ENCODE measurements at places on chromosomes 1 and 21.

- DNase-seq: no peak
Measured at GRCh38 chr1:179129702-179130473, 48.0 kb downstream of the TOR3A start.

GRCh38 chr1:44401256-44402228, 3.5 kb upstream of the RNF220 start:
- DNase-seq: no peak

DNA sequence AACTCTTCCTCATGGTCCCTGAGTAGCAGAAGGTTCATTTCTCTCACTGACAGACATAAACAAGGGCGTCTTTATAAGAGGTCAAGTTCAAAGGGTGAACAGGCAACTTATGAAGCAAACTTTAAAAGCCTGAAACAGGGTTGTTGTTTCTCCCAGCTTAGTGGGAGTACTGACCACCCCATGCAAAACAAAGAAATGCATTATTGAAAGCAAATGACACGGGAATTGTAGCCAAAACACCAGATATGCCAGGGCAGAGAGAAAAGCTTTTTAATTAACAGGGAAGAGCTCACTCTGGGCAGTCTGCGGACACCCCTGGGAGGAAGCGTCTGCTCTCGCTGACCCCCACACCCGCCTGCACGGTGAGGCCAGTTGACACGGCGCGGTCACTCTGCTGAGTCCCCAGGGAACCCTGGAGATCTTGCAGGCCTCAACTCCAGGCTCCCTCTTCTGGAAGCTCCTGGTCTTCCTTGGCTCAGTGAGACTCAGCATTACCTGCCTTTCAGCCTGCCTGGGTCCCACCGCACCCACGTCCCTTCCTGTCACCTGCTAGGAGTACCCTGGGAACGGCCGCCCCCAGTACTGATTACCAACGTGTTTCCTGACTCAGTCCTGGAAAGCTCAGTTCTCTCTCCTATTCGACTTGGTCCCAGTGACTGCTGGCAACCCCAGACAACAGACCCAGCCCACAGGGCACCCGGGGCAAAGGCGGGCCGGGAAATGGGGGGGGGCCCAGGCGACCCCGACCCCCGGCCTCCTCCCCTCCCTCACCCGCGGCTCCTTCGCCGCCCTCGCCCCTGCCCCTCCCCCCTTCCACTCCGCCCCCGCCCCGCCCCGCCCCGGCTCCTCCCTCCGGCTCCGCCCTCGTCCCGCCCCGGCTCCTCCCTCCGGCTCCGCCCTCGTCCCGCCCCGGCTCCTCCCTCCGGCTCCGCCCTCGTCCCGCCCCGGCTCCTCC, 972 bp downstream of the CFAP410 start:
- peak; percentile 29 for DNase-seq

- no peak for DNase-seq
Measured at GRCh38 chr1:21756393-21757089, 26.4 kb downstream of the USP48 start.

DNA sequence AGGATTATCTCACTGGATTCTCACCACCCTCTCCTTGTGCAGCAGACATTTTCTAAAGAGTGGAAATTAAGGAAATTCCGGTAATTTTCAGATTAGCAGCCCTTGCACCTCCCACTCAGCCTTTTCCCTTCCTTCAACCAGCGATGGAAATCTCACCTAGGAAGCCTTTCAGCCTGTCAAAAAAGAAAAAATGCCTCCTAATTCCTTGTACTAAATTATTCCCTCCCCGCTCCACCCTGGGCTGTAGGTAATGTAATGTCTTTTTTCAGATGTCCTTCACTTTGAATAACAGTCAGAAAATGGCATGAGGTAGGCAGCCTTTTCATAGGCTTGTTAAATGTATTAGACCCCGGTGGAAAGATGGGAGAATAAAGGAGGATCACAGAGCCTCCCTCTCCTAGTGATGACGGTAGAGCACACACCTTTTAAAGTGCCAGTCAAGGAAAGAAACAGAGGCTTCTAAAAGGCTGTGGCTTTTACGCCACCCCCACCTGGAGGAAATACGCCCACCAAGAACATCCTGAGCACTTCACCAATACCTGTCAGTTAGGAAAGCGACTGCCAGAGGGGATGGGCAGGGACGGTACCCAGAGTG, 62.8 kb upstream of the NEK2 start:
- no peak for DNase-seq

DNA sequence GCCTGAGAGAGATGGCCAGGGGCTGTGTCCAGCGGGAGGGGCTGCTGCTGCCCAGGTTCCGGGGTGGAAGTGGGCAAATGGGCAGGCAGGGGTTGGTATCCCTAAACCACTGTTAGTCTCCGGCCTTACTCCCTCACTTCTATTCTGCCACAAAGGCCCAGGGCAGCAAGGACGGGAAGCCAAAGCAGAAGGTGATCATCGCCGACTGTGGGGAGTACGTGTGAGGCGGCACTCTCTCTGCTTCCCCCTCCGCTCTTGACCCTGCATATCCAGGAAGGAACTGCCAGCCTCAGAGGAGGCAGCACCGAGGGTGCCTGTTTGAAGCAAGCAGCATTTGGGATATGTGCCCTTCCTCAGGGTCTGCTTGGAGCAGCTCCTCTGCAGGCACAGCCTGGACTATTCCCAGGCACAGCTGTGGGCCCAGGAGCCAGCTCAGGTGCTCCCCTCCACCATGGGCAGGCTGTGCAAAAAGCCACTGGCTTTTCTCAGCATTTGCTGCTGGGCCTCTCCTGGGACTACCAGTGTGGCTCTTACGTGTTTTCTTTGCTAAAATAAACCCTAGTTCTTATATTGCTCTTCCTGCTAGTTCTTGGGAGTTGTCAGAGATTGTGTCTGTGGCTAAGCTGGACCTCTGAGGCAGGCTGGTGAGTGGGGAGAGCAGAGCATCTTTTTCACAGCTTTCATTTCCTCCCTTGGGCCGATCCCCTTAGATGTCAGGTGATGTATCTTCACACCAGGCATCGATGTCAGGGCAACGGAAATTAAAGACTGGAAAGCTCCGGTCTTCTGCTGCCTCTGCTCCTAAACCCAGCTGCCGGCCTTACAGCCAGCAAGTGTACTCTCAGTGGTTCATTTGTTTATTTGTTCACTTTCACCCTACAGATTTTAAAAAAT, 14.7 kb downstream of the PPIE start:
- DNase-seq: no peak

DNA sequence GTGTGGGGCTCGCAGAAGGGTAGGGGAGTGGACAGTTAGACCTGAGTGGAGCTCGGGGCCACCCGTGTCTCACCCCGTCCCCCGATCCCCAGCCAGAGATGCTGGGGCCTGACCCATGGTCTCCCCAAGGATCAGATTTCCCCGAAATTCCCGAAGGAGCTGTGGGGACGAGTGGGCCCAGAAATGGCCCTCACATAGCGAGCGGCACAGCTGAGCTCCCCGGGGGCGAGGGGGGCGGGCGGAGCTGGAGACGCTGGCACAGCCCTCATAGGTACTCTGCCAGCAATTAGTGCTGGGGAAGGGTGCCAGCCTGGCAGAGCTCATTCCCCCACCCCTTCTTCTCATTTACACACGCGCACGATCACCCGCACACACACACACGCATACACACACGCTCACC, 9.2 kb downstream of the CASZ1 start:
- no peak for DNase-seq

GRCh38 chr1:177790566-177790965, 179.3 kb downstream of the SEC16B start:
- no peak for DNase-seq

- no peak for DNase-seq
Measured at GRCh38 chr1:36913484-36914060, 120.7 kb downstream of the GRIK3 start.

- no peak for DNase-seq
Measured at GRCh38 chr1:85134583-85135391, 66.0 kb downstream of the SYDE2 start.

GRCh38 chr1:100879422-100879821, 15.2 kb downstream of the EXTL2 start:
- no peak for DNase-seq

GRCh38 chr1:78003070-78003746, 1.5 kb upstream of the DNAJB4 start:
- DNase-seq: no peak

- no peak for DNase-seq
Measured at GRCh38 chr1:167776151-167776550, 54.4 kb downstream of the MPZL1 start.

DNA sequence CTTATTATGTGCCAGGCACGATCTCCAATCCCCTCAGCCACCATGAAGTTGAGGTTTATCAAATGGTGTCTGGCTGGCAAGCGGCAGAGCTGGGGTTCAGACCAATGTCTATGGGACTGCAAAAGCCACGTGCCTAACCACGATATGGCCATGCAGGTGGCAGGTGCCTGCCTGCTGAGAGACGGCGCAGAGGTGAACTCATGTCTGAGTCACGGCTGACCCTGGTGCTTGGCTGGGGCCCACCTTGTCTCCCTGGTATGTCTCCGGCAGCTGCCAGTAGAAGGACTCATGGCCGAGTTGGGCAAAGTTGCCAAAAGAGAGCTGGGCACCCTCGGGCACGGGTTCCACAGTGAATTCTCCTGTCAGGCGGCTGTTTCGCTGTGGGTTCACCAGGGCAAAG, 59.9 kb downstream of the LDLRAD2 start:
- DNase-seq: no peak

GRCh38 chr1:203993256-203993655, 79.7 kb upstream of the SOX13 start:
- no peak for DNase-seq

DNA sequence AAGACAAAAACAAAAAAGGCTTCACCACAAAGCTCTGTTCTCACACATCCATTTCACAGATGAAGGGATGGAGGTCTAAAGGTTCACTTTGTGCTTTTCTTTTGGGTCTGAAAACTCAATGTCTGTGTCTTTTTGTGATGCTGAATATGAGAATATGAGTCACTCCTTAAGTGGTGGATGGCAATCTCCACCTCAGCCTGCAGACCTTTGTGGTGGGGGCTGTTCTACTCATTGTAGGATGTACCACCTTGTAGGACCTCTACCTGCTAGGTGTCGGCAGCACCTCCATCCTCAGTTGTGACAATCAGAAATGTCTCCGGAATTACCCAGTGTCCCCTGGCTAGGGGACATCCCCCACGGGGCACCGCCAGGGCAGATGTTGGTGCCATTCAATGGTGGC, 42.8 kb downstream of the UBASH3A start:
- DNase-seq: no peak

DNA sequence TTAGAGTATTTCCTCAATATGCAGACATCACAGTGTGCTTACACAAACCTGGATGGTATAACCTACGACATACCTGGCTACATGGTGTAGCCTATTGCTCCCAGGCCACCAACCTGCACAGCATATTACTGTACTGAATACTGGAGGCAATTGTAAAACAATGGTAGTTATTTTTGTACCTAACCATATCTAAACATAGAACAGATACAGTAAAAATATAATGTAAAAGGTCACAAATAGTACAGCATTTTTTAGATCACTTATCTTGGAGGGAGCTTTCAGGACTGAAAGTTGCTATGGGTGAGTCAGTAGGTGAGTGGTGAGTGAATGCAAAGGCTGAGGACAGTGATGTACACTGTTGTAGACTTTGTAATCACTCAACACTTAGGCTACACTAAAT, 492.3 kb downstream of the MRPL39 start:
- no peak for DNase-seq

DNA sequence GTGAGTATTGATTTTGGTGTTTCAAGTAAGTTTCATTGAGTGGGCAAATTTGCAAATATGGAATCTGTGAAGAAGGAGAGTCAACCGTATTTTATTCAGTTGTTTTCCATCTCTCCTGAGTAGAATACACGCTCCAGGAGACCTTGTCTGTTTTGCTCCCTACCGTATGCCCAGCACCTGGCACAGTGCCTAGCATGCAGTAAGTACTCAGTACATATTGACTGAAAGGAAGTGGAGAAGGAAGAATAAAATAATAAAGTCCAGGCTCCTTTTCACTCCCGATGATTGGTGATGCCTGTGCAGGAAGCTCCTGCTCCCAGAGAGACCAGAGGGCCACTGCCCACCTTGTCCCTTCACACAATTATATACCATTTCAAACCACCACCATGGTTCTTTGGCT, 59.4 kb upstream of the NEK2 start:
- no peak for DNase-seq

DNA sequence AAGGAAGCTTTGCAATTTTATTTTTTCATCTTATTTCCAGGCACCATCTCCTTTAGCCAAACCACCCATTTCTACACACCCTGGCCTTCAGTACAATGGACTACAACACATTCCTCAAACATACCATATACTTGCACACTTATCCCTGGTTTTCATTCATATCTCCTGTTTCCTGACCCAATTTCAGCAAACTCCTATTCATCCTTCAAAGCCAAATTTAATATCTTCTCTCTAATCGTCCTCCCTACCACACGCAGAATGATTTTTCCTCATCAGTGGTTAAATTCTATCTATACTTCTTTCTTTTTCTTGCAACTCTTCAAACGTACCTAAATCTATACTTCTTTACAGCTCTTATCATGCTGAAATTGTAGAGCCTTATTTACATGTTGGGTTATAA, 2.9 kb downstream of the DENND2C start:
- no peak for DNase-seq

DNA sequence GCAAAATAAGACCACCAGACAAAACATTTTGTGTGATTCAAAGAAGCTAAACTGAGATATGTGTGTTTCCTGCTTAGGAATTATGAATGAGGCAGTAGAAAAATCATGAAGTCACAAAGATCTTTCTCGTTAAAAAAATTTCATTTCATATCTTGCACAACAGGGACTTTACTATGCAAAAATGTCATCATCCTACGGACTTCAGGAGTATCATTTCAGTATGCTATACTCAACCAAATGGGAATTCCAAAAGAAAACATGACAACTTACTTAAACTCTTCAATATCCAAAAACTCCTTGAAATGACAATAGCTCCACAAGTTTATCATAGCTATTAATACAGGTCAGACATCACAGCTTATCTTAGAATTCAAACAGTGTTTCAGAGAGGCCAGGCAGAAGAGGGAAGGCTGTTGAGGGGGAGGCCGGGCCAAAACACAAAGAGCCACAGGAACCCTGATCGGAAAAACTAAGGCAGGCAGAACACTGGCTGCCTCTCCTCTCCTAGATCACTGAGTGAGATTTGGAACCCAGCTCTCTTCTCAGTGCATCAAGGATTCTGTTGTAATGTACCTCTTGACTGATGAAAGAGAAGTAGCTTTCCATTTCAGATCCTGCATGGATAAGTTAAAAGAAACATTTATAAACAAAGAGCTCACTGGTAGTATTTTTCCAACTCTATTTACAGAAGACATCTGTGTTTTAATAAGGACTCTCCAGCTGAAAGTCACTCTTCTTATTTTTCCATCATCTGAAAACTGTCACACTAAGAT, 66.9 kb downstream of the TESK2 start:
- DNase-seq: no peak

GRCh38 chr21:46674430-46675007, 39.0 kb downstream of the PRMT2 start:
- DNase-seq: no peak

GRCh38 chr1:93575621-93576284, 105.9 kb downstream of the BCAR3 start:
- DNase-seq: no peak
